Activated CD4-positive, CD25-positive, alpha-beta regulatory T cell (primary cell): ENCODE measurements at places on chromosomes 3 and 15.

DNA sequence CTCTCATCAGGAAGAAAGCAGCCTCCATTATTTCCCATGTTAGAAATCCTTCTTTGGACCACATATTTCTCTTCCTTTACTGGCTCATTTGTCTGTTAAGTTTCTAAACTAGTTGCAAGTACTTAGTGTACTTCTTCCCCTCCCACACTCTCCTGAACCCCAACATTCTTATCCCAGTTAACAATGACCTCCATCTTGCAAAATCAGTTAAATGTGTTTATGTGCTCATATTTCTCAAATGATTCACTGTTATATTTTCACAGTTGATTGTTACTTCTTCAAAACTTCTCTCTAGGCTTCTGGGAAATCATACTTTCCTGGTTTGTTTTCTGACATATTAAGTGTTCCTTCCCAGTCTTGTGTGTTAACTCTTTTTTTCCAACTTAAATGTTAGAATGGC is 856.9 kb downstream of the EPHA3 start:
- DNase-seq: no peak

- no peak for DNase-seq
These were observed 13.3 kb upstream of the KIF23 start for GRCh38 chr15:69400850-69401249.

DNA sequence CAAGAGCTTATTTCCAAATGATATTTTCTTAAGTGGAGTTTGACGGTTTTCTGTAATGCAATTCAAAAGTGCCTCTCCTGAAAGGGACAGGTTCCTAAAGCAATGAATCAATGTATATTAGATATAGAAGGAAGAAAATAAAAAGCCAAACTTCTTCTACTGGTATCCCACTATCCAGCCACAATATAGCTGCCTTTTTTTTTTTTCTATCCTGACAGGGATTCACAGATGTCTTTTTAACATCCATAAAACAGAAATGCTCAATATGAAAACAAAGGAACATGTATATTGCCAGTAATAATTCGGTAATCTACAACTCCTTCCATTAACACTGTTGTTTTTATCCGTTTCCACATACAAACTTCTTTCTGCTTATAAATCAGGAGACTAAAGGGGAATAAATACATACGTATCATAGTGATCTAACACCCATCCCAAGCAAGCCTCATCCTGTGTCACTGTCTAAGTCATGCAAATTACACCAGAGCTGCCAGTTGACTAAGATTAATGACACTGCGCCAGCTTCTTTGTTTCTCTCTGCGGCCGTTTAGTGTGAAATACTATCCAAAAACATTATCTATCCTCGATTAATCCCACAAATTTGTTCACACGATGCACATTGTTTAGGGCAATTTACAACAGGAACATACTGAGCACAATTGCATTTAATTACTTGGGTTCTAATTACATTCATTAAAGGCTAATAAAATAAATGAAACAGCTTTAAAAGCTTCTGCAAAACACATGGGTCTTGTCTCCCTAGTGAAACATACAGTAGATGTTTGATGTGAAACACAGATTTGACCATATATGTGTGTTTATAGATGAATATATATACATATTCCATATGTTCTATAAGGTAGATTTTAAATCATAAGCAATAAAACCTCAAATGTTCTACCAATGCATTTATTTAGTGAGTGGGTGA is 51.9 kb upstream of the CDIN1 start:
- DNase-seq: no peak

DNA sequence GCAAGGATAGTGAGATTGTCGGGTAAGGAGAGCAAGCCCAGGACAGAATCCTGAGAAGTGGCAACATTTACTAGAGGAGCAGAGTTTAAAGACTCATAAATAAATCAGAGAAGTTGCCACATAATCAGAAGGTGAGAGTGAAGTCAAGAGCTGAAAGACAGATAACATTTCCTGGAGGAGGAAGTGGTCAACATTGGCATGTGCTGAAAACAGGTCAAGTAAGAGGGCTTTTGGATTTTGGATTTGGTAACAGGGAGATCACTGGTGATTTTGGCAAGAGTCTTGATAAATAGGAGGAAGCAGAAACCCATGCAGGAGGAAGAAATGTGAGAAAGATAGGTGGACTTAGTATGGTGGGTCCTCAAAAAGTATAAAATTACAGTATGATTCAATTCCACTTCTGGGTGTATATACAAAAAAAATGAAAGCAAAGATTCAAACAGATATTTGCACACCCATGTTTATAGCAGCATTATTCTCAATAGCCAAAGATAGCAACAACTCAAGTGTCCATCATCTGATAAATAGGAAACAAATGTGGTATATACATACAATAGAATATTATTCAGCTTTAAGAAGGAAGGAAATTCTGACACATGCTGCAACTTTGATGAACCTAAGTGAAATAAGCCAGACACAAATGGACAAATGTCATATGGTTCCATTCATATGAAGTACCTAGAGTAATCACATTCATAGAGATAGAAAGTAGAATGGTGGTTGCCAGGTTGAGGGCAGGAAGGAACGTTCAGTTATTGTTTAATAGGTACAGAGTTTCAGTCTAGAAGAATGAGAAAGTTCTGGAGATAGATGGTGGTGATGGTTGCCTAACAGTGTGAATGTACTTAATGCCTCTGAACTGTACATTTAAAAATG is 27.3 kb upstream of the MBNL1 start:
- DNase-seq: no peak

DNA sequence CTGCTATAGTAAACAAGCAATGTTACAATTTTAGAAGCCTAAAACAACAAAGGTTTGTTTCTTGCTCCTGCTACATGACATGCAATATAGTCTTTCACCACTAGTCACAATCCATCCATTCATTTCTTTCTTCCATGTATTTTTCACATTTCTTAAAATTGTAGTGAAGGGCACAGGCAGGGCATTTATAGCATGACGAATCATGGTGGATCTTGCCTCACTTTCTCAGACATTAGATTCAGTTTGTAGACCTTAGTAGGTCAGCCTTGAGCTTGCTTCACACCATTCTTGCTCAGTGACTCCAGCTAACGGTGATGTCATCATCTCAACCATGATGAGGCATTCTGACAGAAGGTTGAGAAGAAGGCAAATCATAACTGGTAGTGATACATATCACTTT is 546.8 kb downstream of the TBL1XR1 start:
- DNase-seq: no peak
